ENCODE measurements at places on chromosomes 2 and 18.
A peak's percentile ranks its signal among the peaks of the same experiment; 100 is the strongest.

- DNase-seq: no peak
These were observed 11.3 kb downstream of the HYCC2 start for GRCh38 chr2:201059961-201060755.

- no peak for DNase-seq
These were observed 29.7 kb upstream of the DPYSL5 start for GRCh38 chr2:26818255-26818654.

DNA sequence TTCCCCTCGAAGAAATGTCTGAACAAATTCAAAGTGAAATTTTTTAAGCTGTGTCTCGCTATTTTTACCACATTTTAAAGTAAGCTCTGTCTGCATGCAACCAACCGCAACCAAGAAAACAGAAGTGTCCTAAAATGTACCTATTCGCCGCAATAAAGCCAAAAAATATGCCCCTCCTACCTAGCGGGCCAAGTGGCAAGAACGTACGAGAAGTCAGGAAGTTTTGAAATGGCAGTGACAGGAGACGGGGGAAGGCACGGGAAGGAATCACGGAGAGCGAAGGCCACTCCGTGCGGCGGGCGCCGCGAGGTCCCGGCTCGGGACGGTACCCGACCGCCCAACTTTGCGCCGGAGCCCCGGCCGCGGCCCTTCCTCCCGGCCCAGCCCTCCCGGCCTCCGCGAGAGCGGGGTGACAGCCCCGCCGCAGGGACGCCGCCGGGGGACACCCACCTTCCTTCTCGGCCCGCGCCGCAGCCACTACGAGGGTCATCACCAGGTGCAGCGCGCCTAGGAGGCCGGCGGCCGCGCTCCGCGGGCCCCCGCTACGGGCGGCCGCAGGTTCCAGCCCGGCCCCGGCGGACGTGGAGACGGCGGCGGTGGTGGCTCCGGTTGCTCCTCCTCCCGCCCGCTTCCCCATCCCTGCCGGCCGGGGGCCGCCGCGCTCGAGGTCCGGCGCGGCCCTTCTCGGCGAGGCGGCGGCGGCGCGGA, 568 bp downstream of the TMEM131 start:
- DNase-seq: peak; percentile 67

DNA sequence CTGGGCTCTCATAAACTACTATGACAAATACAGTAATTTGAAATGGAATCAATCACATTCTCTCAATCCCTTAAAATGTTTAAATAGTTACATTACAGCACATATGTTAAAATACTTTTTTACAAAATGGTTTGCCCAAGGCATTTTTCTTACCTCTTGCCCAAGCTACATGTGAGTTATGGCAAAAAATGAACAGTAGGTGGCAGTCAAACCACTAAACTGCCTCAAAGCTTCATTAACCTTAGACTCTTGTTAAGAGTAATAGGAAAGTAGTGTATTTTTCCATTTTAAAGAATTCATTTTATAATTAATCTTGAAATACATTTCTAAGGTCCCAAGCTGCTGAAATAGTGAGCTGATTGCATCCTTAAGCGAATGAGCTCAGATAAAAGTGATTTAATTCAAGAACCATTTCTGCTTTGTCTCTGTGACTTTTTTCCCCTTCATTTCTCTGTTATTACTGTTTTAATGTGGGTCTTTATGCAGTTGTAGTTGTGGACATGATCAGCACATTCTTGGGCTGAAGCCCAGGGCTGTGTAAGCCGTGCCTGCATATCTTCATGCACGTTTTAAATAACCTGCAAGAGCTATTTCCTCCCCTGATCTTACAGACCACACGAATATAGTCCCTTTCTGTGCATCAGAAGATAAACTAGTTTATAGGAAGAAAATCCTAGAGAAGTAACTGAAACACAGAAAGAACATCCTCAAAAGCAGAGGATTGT, 311.8 kb downstream of the LNPK start:
- peak; percentile 28 for DNase-seq

DNA sequence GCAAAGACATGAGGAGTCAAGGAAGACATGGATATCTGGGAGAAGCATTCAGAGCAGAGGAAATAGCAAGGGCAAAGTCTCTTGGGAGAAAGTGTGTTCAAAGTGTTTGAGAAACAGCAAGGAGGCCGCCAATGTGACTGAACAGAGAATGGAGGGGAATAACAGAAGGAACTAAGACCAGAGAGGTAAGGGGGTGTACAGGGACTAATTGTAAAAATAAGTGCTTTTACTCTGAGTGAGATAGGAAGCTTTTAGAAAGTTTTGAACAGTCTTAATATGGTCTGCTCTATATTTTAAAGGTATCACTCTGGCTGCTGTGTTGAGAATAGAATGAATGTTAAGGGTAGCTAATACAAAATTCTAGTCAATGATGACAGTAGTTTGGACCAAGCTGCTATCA, 6.8 kb upstream of the CREB1 start:
- no peak for DNase-seq
